ENCODE measurements at places on chromosomes 12 and 14.

GRCh38 chr14:24534286-24534685, 26.2 kb upstream of the CMA1 start:
- DNase-seq: no peak

- DNase-seq: no peak
Observed at GRCh38 chr14:91246051-91246852, 1.7 kb upstream of the GPR68 start.

DNA sequence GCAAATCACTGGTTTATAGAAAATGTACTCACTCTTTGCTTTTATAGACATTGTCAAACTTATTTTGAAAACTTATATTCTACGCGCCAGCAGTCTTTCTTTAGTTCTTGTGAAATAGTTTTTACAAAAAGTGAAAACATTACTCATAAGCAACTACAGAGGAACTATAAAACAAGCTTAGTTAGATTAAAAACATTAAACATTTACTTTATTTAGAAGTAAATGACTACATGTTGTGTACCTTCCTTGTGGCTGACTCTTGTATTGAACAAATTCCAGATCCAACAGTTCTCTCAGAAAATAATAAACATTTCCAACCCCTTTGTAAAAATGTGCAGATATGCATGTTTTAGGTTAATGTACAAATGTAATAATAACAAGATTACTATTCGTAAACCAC, 198.5 kb downstream of the SOX5 start:
- no peak for DNase-seq

- DNase-seq: no peak
Observed at GRCh38 chr12:26239122-26239851, 43.9 kb downstream of the SSPN start.

GRCh38 chr14:72975770-72976169, 49.5 kb downstream of the DCAF4 start:
- no peak for DNase-seq

DNA sequence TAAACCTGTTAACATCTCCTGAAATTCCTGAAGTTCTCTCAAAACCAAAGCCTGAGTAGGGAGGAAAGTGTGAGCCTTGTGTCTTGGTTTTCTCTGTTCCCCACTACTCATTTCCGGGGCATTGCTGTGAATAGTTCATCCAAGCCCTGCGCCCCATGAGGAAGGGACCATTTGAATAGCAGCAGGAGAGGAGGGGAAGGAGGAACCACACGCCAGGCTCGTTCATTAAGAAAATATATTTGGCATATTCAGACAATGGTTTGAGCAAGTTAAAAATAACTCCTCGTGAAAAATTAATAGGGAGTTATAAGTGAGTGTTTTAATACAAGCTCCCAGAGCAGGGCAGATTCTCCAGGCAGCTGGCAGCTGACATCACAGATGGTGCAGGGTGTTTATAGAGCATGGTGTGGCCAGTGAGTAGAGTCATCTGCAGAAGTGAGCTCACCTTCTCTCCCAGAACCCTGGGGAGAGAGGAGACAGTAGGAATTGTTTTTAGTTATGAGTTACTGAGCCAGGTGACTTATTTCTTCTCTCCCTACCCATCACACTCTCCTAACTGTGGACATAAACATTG, 29.5 kb upstream of the CISTR start:
- no peak for DNase-seq

- DNase-seq: no peak
Observed at GRCh38 chr12:125346362-125346761, 281.1 kb downstream of the AACS start.

- no peak for DNase-seq
Observed at GRCh38 chr12:93777254-93777653, 100.1 kb downstream of the CRADD start.

- DNase-seq: no peak
Observed at GRCh38 chr12:71071536-71072097, 86.2 kb downstream of the TSPAN8 start.

- no peak for DNase-seq
Observed at GRCh38 chr12:50635364-50635763, 128.5 kb upstream of the ATF1 start.

DNA sequence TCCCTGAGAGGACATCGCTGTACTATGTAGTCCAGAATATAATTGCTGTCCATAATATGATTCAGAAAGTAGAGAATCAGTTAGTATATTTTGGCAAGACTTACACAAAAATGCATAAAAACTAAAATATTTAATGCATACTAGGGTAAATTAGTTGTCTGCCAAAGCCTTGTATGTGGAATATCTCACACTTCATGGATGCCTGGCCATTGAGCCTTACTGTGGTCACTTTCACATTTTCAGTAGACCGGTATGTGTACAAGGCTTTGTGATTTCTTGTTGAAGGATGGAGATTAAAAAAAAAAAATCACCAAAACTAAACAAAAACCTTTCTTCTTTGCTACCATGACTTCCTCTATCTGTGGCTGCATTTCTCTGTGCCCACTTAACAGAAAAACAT, 197.3 kb upstream of the DDHD1 start:
- no peak for DNase-seq

DNA sequence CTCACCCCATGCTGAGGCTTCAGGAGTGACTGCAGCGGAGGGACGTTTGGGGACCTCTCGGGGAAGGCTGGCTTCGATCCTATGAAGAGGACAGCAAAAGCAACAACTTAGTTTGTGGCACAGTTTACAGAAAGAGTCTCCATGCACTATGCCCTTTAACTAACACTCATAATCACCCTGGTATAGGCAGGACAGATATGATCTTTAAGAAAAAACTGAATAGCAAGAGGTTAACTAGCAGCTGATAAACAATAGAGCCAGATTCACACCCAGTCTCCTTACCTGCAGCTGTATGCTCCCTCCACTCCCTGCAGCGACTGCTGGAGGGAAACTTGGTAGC, 27.4 kb downstream of the TMEM63C start:
- DNase-seq: no peak

- no peak for DNase-seq
Observed at GRCh38 chr12:131046813-131047788, 93.4 kb downstream of the ADGRD1 start.

- no peak for DNase-seq
Observed at GRCh38 chr12:51242876-51243275, 4.2 kb downstream of the DAZAP2 start.

DNA sequence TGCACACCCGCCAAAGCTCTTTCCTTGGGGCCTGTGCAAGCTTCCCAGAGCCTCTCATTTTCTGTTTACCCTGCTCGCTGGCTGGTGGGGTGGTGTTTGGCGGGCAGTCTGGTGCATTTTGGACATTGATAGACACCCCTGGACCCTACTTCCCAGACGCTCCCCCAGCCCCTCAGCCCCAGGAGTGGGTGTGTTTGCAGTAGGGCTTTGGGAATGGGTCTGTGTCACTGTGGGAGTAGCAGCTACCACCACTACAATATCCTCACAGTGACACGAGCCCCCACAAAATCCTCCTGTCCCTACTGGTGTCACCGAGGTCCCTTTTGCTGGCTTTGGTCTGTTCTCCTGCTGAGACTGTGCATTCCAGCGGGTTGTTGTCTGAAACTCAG, 371.3 kb downstream of the TMEM121 start:
- no peak for DNase-seq

- no peak for DNase-seq
Observed at GRCh38 chr14:75978249-75978731, 3.5 kb downstream of the TGFB3 start.

DNA sequence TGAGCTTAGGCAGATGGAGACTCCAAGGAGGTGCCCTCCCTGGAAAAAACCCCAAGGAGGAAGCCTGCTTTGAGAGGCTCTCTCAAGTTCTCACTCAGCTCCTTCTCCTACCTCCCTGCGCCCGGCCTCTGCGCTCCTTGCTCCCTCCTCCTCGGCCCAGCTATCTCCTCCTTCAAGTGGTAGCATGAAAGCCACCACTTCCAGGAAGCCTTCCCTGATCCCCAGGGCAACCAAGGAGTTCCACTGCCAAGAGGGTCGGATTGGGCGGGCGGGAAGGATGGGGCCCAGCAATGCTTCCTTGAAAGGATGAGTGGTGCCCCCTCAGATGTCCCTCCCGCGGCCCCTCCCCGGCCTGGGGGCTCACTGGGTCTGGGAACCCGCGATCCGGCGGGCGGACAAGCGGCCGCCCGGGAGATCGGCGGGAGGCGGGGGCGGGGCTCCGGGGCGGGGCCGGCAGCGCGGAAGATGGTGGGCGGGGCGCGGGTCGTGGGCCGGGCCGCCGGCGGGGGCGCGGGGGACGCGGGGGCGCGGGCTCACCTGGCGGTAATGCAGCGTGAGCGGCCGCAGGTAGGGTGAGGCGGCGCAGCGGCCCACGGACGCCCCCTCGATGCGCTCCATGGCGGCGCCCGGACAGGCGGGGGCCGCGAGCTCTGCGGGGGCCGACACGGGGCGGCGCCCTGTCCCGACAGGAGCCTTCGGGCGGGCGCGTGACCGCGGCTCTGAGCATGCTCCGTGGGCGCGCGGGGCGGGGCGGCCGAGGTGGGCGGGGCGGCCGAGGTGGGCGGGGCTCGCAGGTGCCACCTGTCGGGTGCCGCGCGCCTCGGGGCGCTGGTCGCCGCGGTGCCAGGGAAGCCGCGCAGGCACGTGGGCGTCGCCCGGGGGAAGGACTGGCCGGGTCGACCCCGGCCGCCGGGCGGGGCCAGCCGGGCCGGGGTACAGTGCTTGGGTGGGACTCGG, at the start of gene NUDT14:
TSS of gene NUDT14 (minus strand) at position 721 of the 957 bp plus-strand sequence. CDS start at position 618, 103 bp downstream.
- no peak for DNase-seq

DNA sequence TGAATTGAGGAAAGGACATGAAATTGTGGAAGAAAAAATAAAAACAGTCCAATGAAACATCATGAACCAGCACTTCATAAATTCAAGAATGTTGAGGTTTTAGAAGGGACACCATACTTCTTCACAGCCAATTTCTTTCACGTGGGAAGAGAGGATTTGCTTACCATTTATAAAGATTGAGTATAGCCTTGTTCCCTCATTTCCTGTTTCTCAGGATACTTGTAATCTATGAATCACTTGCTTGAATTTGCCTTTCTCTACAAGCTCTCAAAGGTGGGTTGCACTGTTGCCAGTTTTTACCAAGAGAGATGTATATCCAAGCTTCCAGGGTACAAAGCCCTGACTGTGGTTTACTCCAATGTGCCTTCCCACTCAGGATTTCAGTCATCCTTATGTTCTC, 116.1 kb downstream of the DUSP6 start:
- DNase-seq: no peak

GRCh38 chr12:77500089-77500488, 330.6 kb upstream of the NAV3 start:
- no peak for DNase-seq

DNA sequence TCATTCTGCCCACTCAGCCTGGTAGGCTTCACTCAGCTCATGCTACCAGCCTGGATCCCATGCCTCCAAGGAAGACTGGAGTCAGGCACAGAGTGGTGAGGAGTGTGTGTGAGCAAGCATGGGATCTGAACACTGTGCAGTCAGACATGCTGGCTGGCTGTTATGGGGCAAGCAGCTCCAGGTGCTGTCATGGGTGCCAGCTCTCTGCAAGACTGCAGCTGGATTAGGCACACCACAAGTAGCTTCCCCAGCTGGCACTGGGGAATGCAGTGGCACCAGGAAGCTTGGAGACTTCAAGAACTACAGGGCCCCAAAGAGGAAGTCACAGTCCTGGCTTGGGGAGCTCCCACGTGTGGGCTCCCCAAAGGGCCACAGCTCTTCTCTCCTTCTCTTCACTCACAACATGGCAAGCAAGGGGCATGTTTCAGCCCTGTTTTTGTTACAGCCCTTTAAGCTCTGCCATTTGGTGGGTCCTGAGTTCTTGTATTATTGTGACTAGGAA, 202.5 kb downstream of the VRK1 start:
- no peak for DNase-seq

GRCh38 chr12:132229193-132229760, 85.0 kb downstream of the NOC4L start:
- no peak for DNase-seq

GRCh38 chr12:132319991-132320570, 9.3 kb downstream of the GALNT9 start:
- no peak for DNase-seq

DNA sequence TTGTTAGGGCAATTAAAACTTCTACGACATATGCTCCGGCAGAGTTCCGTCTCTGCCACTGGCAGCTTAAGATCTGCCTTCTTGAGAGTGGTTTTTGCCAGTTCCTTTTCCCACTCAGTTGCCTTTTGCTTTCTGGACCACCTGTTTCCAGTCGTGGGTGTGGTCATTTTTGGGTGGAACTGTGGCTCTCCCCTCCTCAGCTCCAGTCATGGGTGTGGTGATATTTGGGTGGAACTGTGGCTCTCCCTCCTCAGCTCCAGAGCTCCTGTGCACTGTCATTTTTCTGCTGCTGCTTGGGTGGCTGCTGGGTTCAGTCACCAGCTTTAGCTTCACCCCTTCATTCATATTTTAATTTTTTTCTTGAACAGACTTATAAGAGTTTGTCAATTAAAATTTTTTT, 25.3 kb downstream of the WDR20 start:
- no peak for DNase-seq

DNA sequence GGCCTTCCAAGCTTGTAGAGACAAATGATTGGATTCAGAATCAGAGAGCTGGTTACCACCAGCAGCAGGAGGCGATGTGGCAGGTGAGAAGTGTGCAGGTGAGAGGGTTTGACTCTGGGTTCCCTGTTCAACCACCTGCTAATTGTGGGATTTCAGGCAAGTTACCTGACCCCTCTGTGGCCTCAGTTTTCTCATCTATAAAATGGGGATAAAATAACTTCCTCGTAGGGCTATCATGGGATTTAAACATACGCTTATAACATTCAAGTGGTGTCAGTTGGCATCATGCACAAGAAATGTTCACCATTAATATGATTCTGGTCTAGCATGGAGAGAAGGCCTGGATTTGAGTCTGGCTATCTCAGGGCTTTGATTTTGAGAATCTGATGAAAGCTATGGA, 143.8 kb upstream of the MYL2 start:
- DNase-seq: no peak

DNA sequence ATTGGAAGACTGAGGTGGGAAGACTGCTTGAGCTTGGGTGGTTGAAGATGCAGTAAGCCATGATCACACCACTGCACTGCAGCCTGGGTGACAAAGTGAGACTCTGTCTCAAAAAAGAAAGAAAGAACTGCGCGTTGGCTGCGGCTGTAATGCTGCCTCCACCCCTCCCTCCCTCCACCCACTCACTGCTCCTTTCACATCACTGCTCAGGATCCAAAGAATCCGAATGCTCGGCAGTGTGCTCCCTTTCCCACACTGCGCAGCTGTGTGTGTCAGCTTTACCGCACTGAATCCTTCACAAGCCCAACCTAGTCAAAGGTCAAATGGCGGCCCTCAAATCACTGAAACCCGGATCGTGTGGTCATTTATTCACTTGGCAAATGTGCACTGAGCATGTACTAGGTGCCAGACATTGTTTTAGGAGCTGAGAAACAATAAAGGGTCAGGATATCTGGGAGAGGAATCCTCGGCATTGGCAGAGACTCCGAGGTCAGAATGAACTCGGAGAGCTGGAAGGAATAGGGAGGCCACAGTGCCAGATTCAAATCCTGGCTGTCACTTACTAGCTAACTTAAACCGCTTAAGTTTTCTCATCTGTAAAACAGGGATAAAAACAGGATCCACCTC, 11.5 kb upstream of the TDRD9 start:
- no peak for DNase-seq

DNA sequence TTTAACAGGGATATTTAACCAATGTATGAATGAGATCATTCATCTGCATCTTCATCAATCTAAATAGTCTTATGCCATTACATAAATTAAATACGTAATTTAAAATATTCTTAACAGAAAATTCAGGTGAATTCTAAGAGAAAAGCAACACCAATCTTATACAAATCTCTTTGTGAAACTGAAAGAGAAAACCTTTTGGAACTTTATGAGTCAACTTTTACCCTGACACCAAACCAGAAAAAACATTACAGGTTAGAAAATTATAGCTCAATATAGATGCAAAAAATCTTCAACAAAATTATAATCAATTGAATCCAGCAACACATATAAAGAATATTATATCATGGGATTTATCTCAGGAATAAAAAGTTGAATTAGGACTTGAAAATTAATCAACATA, 3.4 kb downstream of the GLIPR1L1 start:
- DNase-seq: no peak
